Mucosa of descending colon (tissue), 3 donors: ENCODE measurements at places on chromosomes 6 and 20.

- DNase-seq, result no peak
Observed at GRCh38 chr6:89966228-89966544, 71.9 kb downstream of the GJA10 start.

- no peak for DNase-seq
Observed at GRCh38 chr20:50852085-50852484, 57.2 kb downstream of the BCAS4 start.

- no peak for DNase-seq
Observed at GRCh38 chr20:168876-169275, 11.6 kb downstream of the DEFB127 start.

- DNase-seq, result no peak
Observed at GRCh38 chr6:57315111-57315510, 2.3 kb upstream of the PRIM2 start.
